ENCODE measurements at places on chromosomes 12 and 14.

GRCh38 chr12:65533177-65533883 lies 254.8 kb downstream of the MSRB3 start:
- DNase-seq = no peak

DNA sequence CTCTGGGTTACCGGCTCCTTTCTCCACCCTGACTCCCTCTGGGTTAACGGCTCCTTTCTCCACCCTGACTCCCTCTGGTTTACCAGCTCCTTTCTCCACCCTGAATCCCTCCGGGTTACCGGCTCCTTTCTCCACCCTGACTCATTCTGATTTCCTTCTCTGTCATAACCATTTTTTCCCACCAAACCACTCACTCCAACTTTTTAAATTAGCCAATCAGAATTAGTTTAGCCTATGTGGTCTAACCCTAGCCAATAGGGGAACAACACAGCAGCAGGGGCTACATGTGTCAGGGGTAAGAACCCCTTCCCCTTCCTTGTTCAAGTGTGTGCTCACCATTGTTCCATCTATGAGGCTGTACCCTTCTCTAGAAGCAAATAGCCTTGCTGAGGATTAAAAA lies 98.4 kb upstream of the RBM19 start:
- DNase-seq = no peak

- no peak for DNase-seq
These were observed 44.1 kb upstream of the EML1 start for GRCh38 chr14:99749142-99749541.

DNA sequence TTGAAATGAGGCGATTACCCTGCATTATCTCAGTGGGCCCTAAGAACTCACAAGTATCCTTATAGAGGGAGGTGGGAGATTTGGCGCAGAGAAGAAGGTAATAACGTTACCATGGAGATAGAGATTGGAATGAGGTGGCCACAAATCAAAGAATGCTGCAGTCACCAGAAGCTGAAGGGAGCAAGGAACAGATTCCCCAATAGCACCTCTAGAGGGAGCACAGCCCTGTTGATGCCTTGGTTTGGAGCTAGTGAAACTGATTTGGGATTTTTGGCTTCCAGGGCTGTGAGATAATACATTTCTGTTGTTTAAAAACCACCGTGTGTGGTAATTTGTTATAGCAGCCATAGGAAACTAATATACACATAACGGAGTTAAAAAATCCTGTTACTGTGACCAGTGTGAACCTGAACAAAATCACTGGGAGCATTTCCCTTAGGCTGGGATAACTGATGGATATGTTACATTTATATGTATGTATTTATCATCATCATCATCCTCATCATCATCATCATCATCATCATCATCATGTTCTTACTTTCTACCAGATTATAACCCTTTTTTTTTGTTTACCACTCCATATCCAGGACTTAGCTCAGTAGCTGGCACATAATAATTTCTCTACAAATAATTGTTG lies 100.3 kb downstream of the LIN7A start:
- DNase-seq = no peak

GRCh38 chr14:61585598-61586543 lies 109.4 kb upstream of the HIF1A start:
- DNase-seq = no peak

- no peak for DNase-seq
These were observed 25.4 kb upstream of the HMGA2 start for GRCh38 chr12:65798918-65799317.
